ENCODE measurements at places on chromosomes 3 and 15.

GRCh38 chr3:138118612-138119422 lies 3.4 kb upstream of the DZIP1L start:
- peak; percentile 60 for DNase-seq

DNA sequence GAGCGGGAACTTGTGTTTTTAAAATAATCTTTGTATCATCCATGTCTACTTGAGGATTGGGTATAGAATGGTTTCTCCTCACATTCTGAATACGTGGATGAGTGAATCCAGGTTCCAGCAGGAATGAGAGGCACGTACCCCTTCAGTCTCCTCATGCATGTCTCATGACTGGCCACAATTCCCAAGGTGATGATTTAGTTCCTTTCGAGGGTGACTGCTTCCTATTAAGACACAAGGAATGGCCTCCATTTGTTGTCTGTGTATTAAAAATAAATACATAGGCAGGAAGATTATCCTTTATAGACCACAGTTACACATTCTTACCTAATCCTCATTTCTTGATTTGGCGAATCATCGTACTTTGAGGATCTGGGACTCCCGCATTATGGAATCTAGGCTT lies 217.0 kb upstream of the LRIG1 start:
- no peak for DNase-seq

- DNase-seq, result peak; percentile 28
These were observed 37.2 kb upstream of the DENND4A start for GRCh38 chr15:65829130-65829764.

DNA sequence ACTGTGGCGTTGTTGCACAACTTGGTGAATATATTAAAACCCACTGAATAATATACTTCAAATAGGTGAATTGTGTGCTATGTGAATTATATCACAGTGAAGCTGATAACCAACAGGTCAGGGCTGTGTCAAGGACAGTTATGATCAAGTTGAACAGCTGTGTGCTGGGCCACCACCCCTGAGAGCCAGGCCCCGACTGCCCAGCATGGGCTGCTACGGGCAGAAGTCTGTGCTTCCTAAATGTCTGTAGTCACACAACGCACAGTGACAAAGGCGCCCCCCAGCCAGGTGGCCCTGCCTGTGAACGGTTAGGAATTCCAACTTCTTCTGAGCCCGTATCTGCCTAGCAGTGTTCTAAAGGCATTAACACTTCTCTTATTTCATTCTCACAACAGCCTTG lies 32.8 kb downstream of the TKT start:
- no peak for DNase-seq

DNA sequence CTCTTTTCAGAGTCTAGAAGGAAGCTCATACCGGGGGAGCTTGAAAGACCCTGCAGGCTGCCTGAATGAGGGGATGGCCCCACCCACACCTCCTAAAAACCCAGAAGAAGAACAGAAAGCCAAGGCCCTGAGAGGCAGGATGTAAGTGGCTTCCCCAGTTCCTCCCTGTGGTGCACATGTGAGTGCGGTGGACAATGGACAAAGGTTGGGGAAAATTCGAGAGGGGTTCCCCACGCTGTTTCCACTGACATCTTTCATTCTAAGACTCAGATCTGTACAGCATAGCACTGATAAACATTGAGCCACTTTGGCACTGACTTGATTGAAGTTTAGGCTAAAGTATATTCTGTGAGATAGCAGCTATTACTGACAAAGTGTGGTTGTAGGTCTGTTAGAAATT lies 79.5 kb upstream of the UMPS start:
- no peak for DNase-seq

- no peak for DNase-seq
These were observed 41.6 kb downstream of the NKIRAS1 start for GRCh38 chr3:23875113-23875725.

- DNase-seq, result no peak
These were observed 446.5 kb downstream of the GRM7 start for GRCh38 chr3:7307410-7307809.

- no peak for DNase-seq
These were observed 567.2 kb downstream of the FOXP1 start for GRCh38 chr3:71016178-71016845.

DNA sequence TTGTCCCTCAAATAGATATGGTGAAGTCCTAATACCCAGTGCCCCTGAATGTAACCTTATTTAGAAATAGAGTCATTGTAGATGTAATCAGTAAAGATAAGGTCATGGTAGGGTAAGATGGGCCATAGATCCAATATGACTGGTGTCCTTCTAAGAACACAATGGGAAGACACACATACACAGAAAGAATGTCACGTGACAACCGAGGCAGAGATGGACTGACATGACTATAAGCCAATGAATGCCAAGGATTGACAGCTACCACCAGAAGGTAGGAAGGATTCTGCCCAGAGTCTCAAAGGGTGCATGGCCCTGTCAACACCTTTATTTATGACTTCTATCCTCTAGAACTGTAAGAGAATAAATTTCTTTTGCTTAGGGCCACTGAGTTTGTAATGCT lies 231.2 kb downstream of the IL5RA start:
- DNase-seq, result no peak

DNA sequence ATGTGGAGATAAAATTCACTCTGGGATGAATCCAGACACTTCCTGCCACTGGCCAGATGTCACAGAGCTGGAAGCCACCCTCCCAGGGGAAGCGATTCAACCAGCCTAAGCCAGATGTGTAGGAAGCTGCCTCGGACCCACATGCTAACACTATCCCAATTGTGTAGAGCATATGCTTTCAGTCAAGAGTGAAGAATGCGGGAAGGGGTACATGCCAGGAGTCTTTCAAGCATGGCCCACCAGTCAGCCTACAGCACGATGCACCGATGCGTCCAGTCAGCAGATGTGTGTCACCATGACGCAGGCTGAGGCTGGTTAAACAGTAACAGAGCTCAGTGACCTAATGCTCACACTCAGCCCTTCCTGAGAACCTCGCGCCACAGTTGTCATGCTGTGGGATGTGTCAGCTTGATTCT lies 38.8 kb upstream of the BNC1 start:
- no peak for DNase-seq

GRCh38 chr3:155870945-155871745 lies 695 bp downstream of the GMPS start:
- DNase-seq, result peak; percentile 44

GRCh38 chr15:101437209-101437608 lies 52.3 kb downstream of the PCSK6 start:
- no peak for DNase-seq

DNA sequence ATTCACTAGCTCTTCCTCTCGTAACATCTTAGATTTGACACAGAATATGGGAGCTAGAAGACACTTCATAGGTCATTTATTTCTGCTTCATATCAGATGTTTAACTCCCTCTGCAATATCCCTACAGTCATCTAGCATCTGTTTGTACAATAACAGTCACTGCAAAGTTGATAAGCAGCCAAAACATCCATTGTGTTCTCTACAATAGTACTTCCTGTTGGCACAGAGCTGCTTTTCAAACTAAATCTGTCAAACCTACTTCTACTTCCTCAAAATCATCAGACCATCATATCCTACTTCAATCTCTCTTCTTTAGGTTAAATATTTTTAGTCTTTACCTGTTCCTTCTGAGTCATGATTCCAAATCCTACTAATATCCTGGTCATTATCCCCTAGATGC lies 233.2 kb downstream of the FGF12 start:
- DNase-seq, result no peak

DNA sequence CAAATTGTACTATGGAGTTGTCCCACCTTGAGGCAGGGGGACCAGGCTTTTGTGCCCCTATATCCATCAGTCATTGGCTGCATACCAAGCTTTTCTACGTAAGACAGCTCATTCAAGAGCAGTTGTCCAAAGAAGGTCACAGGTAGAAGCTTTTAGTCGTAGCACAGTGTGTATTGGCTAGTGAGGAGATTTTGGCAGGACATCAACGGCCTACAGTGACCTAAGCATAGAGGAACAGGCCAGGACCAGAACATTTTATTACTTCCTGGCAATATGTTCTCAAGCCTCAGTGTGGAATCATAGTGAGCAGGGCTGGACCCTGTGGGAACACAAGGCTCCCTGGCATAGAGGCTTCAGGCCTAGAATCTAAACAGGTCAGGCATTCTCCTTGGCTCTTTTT lies 105.4 kb upstream of the ANKRD28 start:
- DNase-seq, result no peak

DNA sequence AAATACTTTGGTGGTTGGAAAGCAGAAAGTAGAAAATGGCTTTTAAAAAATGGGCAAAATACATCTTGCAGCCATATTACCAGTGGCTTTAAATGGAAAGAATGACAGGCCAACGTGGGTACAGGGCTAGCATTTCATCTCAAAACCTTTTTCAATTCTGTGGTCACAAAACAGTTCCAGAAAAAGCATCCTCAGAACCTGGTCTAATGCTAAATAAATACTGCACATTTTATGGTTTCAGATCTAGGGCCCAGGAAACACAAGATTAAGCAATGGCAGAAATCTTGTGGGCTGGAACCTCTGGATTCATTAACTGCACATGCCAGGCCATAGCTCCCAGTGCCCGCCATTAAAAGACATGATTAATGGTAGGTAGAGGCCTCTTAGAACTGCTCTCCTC lies 470.2 kb upstream of the RASGRP1 start:
- no peak for DNase-seq

- DNase-seq, result no peak
These were observed 4.8 kb downstream of the EOMES start for GRCh38 chr3:27717200-27717852.

DNA sequence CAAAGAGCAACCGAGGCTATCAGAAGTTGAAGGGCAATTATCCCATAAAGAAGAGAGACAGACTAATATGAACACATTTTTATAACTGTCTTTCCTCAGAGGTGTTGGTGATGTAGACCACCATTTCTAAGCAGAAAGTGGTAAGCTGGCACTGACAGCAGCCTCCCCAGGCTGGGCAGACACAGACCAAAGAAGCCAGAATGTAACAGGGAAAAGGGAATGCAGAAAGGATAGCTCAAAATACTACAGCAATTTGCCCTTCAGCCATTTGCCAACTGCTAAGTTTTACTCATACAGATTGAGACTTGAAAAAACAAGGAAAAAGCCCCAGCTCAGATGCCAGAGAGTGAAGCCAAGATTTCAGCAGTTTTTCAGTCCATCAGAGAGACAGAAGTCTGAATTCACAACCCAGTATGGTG lies 73.5 kb upstream of the ABI3BP start:
- no peak for DNase-seq

DNA sequence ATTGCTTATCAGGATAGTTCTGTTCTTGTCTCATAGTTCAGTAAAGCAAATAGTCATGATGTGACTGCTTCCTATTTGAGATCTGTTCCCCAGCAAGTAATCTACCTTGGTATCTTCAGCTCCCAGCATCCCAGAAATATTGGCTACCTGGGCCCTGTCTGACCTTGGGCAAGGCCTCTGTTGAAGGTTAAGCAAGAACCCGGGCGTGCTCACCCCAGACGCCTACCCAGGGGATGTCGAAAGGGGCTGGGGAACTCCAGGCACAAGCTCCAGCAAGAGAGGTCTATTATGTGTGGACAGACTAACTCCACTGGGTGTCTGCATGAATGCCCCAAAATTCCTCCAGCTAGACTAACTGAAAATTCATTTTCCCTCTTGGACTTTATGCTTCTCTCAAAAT lies 37.3 kb upstream of the IGF1R start:
- DNase-seq, result no peak

DNA sequence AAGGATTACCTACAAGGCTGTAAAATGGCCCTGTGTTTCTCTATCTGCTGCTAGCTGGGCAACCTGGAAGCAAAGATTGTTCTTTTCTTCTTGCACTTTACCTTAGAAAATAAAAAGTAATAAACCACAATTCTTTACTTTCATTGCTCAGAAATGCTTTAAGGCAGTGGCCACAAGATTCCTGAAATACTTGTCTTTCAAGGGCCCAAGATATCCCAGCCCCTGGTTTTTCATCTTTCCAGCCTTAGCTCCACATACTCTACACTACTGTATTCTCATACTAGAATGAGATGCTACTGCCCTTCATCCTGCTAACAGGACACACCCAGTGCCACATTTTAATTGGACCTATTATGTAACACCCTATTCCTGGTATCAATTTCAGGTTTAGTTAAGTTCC lies 78.9 kb downstream of the GTF2E1 start:
- DNase-seq, result no peak

DNA sequence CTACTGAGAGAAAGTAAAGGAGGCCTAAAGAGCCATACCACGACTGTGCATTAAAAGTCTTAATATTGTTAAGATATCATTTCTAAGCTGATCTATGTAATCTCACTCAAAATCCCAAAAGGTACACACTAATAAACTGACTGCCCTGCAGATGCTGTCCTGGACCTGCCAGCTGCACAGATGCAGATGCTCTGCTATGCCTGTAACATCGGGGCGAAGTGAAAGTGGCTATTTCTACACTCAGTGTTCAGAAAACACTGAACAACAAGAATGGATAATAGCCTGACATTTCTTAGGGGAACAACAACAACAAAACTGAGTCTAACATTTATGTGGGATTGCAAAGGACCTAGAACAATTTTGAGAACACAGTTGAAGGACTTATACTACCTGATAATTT lies 31.9 kb downstream of the RAD18 start:
- no peak for DNase-seq

- DNase-seq, result no peak
These were observed 387.6 kb upstream of the RGMA start for GRCh38 chr15:93476491-93477177.

- no peak for DNase-seq
These were observed 70.6 kb downstream of the SEMA6D start for GRCh38 chr15:47787875-47788274.

DNA sequence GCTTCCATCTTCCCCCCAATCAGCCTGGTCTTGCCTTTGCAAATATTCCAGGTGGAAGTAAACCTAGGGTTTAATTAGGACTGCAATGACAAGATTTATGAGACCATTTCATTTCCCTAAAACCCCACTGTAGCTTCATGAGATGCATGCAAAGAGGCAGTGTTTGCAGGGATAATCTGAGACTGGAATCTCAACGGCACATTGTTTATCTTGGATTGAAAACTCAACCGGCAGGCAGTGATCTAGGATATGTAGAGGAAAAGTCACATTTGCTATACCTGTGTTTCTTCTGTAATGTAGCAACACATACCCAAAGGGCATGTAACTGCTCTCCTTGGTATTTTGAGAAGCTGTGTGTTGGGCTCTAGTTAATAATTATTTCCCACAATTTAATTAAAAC lies 18.7 kb upstream of the CLSTN2 start:
- DNase-seq, result no peak

DNA sequence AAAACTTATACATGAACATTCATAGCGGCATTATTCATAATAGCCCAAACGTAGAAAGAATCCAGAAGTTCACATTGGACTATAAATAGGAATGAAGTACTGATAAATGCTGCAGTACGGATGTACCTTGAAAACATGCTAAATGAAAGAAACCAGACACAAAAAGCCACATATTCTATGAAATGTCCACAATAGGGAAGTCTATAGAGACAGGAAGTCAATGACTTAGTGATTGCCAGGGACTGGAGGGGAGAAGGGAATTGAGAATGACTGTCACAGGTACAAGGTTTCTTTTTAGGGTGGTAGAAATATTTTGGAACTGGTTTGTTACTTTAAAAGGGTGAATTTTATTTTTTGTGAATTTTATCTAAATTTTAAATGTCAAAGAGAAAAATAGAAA lies 71.4 kb upstream of the SKOR1 start:
- DNase-seq, result no peak
